ENCODE measurements at places on chromosomes 12 and 14.

- DNase-seq = peak; percentile 14
These were observed 199.7 kb downstream of the ANO2 start for GRCh38 chr12:5745251-5745888.

- DNase-seq = no peak
These were observed 131.2 kb downstream of the EML1 start for GRCh38 chr14:99924379-99924778.

GRCh38 chr12:123973552-123974341 is 732 bp downstream of the ZNF664 start:
- DNase-seq = no peak

DNA sequence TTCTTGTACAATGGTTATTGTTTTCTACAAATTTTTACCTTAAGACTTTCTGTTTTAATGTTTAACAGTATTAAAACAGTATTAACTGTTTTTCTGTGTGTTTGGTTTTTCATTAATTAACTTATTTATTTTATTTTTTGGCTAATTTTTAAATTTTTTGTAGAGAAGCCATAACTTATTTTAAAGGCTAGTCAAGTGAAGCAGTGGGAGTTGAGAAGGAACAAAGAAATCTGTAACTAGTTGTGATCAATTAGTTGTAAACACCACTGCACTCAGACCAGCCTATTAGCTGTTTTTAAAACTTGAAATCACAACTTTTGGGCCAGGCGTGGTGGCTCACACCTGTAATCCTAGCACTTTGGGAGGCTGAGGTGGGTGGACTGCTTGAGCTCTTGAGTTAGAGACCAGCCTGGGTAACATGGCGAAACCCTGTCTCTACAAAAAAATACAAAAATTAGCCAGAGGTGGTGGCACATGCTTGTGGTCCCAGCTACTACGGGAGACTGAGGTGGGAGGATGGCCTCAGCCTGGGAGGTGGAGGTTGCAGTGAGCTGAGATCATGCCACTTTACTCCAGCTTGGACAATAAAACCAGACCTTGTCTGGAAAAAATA is 50.9 kb upstream of the HECTD1 start:
- no peak for DNase-seq

DNA sequence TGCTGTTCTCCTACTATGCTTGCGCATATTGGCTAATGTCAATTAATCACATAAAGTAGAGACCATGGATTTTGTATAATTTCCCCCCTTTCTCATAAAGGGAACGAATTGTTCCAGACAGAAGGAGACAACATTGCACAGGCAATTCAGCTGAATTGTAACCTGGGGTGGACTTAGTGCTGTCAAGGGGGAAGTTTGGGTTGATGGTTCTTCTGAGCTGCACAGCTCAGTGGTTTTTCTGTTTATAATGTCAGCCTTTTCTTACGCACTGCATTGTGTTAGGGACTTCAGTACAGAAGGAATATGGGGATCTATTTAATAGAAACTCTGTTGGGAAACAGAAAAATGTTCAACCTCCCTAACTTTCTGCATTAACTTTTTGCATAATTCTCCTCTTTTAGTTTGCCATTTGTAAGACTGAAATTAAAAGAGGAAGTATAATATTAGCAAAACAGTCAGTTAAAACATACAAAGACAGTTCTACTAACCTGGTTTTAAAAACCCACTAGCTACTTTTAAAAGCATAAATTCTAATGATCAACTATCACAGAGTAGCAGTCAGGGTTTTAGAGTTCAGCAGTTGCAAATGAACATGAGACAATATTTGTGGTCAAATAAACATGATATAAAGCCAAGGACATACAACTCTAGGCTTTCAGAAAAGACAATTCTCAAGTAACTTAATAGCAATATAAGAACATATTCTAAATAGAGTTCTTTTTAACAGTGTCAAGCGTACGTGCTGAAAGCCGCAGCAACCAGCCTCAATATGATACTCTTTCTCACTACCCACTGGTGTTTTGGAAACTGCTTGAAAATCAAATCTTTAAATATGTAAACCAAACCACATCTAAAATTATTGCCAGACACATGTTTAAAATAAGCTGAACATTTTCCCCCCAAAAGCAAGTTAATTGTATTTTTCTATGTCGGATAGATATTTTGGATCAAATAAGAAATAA is 393.0 kb downstream of the FSCB start:
- DNase-seq = no peak
